ENCODE measurements at places on chromosomes 16 and 17.
A peak's percentile ranks its signal among the peaks of the same experiment; 100 is the strongest.

- DNase-seq = no peak
Observed at GRCh38 chr17:76199469-76199868, 40.8 kb downstream of the RNF157 start.

- peak; percentile 61 for DNase-seq
Observed at GRCh38 chr16:50273888-50274325, 7.6 kb downstream of the ADCY7 start.

- DNase-seq = no peak
Observed at GRCh38 chr17:75691371-75691791, 24.2 kb downstream of the SAP30BP start.

GRCh38 chr16:73095142-73095820, 47.4 kb upstream of the ZFHX3 start:
- DNase-seq = no peak

DNA sequence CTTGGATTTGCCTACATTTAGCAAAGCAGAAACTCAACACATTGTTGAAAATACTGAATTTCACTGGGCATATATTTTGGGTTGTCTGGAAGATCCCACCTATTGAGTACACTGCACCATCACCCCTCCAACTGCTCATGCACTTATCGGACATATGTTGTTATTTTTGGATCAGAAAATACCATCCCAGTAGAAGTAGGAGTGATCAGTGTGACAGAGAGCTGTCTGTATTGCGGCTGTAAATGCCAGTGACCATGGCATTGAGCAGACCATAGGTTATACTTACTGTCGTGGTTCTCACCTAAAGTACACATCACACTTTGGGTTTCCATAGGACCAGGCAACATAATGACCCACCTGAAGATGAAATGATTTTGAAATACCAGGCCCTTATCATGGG, 264.7 kb downstream of the CDH13 start:
- DNase-seq = no peak

GRCh38 chr16:58027161-58027915, 1.8 kb downstream of the MMP15 start:
- no peak for DNase-seq

DNA sequence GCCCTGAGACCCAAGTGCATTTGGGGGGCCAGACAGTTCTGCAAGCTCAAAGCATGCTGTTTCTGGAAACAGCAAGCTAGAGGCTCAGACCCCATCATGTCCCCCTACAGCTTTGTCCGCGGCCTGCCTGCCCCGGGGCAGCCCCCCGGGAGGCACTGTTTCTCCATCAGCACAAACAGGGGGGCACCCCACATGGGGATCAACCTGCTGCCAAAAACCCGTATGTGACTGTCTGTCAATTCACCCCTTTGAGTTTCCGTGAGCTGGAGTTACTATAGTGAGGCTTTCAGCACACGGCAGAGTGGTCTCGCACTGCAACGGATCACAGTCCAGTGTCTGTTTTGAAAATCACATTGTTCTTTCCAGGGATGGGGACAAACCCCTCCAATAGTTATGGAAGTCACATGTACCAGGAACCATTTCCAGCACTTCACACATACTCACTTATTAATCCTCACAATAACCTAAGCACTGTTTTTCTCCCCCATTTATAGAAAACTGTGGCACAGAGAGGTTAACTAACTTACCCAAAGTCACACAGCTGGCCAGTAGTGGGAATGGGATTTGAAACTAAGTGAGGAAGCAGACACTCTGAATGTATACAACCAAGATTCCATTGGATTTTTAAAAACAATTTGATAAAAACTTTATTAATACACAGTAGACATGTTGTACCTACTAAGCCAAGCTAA, 269.0 kb downstream of the C16orf95 start:
- no peak for DNase-seq

DNA sequence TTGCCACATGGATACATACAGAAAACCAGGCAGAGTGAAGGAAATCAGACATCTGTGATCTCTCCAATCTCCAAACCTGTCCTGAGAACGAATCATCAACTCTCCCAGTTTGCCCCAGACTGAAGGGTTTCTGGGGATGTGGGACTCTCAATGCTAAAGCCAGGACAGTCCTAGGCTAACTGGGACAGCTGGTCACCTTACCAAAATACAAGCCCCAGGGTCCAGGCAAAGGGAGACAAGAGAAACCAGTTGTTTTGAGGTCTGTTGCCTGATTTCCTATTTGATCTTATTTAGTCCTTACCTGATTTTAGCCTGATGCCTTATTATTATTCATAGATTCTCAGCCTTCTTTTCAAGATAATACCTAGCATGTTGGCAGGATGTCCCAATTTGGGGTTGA, 51.7 kb upstream of the TAC4 start:
- DNase-seq = no peak

DNA sequence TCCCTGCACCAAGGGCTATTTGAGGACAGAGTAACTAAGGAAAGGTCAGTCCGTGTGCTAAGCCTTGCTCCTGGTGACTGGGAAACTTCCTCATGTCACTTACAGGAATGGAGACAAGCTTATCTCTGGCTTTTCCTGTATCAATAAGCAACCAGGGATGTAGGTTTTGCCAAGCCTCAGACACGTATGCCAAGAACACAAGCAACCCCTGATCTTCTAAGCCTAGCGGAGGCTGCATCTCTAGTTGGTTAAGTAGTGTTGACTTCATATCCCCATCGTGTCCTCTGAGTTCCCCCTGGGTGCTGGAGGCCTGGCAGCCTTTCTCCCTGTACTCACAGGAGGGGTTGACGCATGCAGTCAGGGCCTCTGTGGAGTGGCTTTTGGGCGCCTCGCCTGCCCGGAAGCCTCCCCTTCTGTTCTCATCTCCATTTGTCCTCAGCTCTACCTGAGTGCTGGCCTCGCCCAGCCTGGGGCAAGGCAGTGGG, 1.4 kb upstream of the C1QTNF1 start:
- no peak for DNase-seq

DNA sequence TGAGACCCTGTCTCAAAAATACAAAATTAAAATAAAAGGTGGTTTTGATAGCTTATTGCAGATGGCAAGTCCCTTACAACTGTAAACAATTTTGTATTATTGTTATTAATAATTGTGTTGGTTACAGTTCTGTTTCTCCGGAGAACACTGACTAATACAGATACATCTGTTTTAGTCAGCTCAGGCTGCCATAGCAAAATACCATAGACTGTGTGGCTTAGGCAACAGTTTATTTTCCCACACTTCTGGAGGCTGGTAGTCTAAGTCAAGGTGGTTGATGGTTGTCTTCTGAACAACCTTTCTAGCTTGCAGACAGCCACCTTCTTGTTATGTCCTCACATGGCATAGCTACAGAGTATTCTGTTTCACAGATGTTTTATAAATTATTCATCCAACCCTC, 14.2 kb upstream of the IL21R start:
- no peak for DNase-seq
